ENCODE measurements at places on chromosomes 7 and 10.

- no peak for DNase-seq
Measured at GRCh38 chr10:128476368-128476725, 350.1 kb upstream of the MKI67 start.

GRCh38 chr10:100348389-100348927, 1.4 kb downstream of the SCD start:
- no peak for DNase-seq

DNA sequence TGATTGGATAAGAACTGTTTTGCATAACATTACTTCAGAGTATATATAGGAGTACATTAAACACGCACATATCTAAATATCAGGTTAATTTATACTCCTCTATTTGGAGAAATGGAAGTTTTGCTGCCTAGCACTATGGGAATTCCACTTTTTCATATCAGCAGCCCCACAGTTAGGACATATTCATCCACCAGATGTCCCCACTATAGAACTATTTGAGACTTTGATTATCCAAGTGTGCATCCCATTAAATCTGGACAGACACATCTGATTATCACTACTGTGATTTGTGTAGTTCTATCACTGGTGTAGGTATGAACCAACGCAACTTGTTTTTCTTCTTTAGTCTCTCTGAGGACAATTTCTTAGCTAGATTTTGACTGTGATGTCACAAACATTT, 345.7 kb downstream of the THSD7A start:
- DNase-seq = no peak

DNA sequence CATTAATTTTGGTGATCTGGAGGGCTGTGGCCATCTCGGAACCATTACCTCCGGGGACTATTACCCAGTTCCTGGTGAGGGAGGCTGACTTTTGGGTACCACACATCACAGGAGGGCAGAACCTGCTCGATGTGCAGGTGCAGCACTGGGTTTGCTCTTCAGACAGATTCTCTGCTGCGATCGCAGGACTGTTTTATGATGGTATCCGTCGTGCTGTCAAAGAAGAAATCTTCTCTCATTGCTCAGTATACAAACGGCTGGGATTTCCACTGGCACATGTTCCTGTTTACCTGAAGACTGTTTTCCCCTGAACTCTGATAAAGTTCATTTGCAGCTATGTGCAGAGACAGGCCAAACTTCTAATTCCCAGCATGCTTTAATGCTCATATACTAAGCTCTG, 27.2 kb upstream of the SHH start:
- DNase-seq = no peak

DNA sequence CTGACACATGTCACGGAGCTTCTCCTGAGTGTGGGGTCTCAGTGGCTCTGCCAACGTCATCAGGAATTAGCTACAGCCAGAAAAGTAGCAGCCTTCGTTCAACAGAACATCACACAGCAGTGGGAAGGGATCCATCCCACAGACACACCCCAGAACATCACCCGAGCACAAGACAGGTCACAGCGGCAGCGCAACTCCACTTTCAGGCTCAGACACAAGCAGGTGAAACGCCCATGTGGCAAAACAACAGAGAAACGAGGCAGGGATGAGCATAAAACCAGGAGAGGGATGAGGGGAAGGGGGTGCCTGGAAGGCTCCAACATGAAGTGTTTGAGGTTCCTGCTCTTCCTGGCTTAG, 44.8 kb downstream of the CAMK2B start:
- no peak for DNase-seq

- DNase-seq = no peak
Measured at GRCh38 chr10:110265573-110266193, 39.0 kb downstream of the SMNDC1 start.

DNA sequence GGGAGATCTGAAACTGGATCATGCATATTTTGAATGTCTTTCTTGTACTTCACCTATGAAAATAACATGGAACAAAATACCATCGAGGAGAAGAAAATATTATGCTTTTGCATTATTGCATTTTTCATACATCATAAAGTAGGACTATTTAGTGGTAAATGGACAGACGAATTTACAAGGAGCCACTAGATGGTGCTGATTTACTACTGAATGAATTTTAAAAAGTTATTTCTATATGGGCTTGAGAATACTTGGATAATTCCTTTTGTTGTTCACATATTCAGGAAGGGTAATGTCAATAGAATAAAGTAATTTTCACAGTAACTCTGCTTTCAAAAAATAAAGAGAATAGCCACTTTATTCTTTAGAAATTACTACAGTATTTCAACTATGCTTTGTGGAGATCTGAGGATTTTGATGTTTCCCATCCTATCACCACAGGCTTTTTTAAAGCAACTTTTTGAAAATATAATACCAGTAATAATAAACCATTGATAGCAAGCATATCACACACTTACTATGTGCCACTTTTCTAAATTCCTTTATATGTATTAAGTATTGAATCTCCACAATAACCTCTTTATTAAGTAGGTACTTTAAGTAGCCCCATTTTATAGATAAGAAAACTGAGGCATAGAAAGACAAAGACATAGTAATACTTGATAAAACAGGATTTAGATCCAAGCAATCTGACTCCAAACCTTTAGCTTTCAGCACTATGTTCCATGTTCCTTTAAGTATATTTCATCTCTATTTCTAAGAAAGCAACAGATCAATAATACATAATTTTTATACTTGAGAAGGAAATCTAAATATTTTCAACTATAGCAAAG, 38.6 kb downstream of the NEBL start:
- DNase-seq = no peak

DNA sequence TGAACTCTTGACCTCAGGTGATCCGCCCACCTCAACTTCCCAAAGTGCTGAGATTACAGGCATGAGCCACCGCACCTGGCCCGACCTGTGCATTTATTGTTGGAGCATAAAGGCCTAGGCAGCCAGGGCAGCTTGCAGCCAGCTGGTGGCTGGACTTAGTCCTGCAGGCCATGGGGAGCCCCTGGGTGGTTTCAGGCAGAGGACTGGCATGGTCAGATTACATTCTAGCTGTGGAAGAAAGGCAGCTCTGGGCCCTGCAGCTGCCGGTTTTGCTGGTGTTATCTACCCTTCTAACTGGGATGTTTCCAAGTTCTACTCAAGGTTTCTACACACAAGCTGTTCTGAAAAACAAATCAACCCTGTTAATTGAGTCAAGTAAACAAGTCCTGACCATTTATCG, 22.7 kb upstream of the MKRN1 start:
- no peak for DNase-seq

DNA sequence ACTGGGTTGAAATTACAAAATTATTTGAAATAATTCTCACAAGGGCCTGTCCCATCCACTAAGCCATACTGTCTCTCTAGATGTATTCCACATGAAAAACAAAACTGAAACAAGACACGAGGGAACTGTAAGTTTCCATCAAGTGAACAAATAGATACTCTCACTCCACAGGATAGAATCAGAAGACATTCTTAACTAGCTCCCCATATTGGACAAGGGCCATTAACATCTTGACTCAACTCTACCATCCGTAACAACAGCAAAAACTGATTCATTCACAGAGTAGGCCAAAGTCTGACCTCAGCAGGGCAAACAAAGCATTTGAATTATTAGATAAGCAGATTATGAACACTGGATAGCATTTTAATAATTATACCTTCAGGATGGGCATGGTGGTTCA, 29.1 kb downstream of the UBE2H start:
- no peak for DNase-seq

DNA sequence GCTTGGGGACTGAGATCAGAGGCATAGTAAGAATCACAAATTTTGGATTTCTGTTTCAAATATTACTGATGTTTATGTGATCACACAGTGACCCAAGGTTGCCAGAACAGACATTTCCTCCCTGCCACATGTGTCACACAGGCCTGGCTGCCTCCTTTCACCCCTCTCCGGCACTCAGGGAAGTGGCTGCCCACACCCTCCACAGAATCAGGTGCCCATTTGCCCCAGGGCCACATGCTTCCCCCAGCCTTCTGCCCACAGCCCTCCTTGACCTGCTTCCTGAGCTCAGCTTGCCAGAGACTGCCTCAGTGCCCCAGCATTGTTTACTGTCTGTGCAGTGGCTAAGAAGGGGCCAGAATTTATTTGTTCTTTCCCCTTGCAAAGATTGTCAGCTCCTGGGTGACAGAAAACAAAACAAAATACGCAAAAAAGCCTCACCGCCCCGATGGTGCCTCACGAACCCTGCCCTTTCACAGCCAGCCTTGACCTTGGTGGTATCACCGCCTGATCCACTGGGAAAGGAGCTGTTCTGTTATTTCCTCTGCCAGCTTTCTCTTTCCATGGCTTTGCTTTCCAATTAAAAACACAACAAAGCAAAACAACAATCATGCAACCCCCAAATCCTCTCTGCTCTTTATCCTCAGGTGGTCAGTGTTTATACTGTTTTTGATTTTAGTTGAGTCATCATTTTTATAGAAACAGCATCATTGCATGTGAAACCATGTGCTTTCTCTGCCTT, 52.8 kb downstream of the CHN2 start:
- DNase-seq = no peak

DNA sequence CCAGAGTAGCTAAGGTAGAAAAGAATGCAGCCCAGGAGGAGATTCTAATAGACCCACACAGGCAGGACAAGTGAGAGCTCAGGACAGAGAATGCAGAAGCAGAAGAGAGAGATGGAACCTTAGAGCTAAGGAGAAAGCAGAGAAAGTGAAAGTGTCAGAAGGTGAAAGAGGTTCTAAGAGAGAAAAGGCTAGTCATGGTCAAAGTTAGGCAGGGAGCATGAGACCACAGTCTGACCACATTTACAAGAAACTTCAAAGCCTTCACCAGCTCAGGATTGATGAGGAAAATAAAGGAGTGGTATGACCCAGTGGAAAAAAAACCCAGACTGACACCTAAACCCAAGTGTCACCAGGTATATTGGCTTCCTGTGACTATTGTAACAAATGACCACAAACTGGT, 131.8 kb upstream of the WDR11 start:
- DNase-seq = no peak

DNA sequence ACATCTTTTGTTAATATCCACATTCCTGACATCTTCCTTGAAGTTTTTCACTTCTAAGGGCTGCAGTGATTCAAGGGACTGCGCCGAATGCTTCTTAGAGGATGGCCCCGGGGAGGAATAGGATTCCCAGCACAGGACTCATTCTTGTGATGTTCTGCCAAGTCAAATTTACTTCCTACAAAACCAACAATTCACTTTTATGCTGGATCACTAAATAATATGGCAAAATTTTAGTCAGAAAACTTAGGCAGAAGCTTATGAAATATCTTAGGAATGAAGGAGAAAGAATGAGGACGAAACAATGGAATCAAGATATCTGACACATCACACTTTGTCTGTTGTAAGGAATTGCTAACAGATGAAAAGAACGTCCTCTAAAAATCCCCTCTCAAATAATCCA, 151.5 kb downstream of the JAZF1 start:
- no peak for DNase-seq

- no peak for DNase-seq
Measured at GRCh38 chr10:94315975-94316464, 46.7 kb downstream of the NOC3L start.

- no peak for DNase-seq
Measured at GRCh38 chr7:112433289-112433688, 17.0 kb upstream of the IFRD1 start.

- no peak for DNase-seq
Measured at GRCh38 chr7:157444843-157445135, 108.0 kb downstream of the DNAJB6 start.

DNA sequence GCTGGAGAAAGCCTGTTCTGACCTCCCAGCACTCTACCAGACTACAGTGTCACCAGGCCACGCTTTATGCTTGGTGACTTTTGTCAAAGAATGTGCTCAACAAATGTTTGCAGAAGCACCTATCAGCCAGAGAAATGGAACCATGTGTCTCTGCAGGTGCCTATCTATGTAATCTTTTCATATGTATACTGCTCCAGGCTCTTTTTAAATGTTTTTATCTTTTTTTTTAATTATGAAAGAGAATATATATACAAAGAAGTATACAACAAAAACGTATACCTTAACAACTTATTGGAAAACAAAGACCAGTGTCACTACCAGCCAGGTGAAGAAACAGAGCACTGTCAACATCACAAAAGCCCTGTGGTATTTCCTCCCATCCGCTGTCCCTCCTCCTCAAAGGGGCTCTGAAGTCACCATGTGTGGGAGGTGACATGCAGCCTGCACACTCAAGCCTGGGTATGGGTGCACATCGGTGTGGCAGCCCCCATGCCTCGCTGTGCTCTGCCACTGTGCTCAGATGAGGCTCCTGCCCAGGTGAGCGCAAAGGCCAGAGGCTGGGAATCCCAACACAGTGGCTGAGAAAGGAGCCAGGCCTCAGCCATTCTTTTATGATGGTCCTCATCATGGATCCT, 120.6 kb downstream of the CLEC2L start:
- DNase-seq = no peak

DNA sequence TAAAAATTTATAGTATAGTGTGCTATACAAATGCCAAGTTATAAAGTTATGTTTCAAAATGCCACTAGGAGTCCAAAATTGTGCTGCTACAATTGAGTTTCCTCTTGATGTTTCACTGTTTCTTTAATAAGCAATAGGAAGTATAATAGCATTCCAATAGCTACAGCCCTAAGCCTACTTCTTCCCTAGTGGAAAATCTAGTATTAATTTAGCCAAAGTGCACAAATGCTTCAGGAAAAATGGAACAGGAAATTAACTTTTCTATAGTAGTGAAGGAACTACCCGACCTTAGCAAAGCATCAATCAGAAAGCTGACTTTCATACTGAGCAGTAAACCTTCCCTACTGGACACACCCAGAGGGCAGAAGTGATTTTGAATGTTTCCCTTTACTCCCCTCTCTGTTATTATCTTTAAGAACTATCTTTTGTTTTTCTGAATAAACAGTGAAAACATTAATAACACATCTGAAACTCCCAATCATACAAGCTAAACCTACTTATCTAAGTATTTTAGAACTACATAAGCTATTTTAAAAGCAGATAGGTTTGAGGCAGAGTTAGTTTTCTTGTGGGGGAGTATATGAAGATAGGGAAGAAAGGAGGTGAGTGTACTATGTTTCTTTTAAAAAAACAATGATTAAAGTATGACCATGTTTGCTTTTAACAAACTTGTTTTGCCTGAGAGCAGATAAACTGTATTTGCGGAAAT, 13.7 kb downstream of the CPED1 start:
- DNase-seq = no peak

- DNase-seq = no peak
Measured at GRCh38 chr7:27515933-27516332, 146.8 kb downstream of the HIBADH start.

DNA sequence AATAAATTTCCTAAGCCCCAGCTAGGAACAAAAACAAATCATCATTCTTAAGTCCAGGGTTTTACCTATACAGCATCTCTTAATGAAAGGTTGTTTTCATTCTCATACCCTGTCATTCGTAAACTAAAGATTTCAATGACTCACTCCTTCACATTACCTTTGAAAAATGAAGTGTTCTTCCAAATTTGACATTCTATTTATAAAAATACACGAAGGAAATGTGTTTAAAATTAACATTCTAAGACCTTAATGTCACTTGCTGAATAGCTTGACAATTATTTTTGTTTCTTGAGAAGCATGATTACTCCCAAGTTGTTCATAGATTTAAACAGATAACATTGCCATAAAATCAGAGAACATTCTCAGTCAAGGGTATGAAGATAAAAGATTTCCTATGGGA, 1188.3 kb upstream of the SORCS1 start:
- no peak for DNase-seq
